CD4-positive, alpha-beta T cell treated with Interleukin-6 for 4 hours (primary cell): ENCODE measurements at places on chromosomes 5 and 9.

DNA sequence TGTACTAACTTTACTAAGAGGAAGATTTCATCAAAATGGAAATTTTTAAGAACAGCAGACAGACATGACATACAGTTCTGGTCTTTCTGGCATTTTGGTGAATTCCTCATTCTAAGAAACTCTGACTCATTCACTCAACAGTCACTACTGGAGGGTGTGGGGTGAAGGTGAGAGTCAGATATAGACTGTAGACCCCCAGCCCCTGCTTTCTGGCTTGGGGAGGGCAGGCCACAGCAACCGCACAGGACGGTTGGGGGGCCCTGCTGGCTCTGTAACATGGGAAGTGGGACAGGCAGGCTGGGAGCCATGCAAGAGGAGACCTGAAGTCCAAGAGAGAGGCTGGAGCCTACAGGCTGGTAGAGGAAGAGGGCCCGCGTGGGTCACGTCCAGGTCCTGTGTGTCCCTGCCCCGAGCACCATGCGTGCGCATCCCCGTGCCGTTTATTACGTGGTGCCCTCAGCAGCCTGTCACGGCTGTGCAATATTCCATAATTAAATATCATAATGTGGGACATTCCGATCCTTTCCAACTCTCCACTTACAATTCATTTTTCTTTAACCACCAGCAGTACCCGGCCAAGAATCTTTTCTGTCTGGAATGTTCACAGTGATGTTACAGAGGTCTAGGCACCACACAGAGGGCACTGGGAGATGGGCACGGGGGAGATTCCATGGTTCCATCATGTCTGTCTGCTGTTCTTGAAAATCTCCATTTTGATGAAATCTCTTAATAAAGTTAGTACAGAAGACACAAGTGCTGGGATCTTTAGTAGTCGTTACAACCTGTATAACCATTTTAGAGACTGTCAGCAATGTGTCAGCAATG is 75.5 kb downstream of the SEMA4D start:
- DNase-seq, result peak; percentile 41

GRCh38 chr9:109310486-109310901 is 10.4 kb downstream of the EPB41L4B start:
- DNase-seq, result no peak

- no peak for DNase-seq
Measured at GRCh38 chr5:14753947-14754346, 89.4 kb downstream of the OTULIN start.

DNA sequence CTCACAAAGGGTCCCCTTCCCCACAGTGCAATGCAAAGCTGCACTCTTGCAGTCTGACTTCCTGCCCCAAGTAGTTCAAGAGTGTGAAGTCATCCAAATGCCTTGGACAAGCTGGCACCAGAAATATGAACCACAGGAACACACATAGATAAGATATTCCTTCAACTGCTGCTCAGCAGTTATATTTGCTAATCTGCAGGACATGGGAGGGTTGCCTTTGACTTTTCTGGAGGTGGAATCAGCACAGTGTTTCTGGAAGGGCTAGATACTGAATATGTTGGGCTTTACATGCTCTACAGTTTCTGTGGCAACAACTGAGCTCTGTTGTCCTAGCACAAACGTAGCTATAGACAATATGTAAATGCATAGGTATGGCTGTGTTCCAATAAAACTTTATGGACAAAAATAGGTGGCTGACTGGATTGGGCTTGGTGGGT is 96.7 kb upstream of the PCA3 start:
- DNase-seq, result no peak

DNA sequence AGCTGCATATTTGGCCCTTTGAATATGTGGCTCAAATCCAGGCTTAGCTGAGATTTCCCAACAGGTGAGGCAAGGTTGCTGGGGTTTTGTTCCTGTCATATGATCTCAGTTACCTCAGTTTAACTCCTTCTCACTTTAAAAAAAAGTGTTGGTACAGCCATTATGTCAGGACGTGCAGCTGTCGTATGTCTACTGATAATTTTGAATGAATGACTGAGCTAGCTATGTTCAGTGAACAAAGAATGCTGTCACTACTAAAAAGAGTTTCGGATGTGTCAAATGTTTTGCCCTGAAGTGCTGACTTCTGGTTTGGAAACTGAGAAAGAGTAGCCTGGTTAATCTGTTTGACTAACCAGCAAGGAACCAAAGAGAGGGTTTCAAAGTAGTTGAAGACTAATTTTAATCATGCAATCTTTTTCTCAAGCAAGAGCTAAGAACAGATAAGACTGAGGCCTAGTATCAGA is 106.3 kb upstream of the NR3C1 start:
- no peak for DNase-seq

GRCh38 chr9:37128051-37128450 is 7.7 kb downstream of the ZCCHC7 start:
- DNase-seq, result no peak

- no peak for DNase-seq
Measured at GRCh38 chr5:38467353-38468040, 88.9 kb downstream of the LIFR start.

DNA sequence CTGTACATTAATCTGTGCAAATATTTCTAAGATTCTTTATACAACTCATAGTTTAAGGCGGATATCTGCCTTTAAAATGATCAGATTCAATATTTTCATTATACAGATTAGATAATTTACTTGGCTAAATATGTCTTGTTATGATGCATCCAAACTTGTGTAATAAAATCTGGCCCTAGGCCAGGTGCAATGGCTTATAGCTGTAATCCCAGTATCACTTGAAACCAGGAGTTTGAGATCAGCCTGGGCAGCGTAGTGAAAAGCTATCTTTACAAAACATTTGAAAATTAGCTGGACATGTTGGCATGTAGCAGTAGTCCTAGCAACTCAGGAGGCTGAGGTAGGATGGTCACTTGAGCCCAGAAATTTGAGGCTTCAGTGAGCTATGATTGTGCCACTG is 2002.2 kb upstream of the ACO1 start:
- no peak for DNase-seq

DNA sequence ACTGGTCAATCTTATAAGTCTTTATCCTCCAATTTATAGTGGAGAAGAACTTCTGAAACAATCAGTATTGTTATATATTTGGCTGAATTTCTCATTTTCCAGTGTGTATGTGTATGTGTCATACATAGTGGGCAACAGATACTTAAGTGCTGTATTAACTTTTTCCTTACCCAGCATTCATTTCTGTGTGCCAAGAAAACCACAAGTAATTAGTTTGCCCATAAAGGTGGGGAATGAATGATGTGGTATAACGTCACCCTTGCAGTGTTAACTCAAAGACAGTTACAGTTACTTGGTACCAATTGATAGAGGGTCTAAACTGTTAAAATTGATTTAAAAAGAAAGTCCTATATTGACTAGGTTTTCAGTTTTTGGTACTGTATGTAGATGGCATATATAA is 2.0 kb downstream of the OGN start:
- DNase-seq, result no peak

- DNase-seq, result no peak
Measured at GRCh38 chr5:109971968-109972367, 282.2 kb downstream of the MAN2A1 start.

DNA sequence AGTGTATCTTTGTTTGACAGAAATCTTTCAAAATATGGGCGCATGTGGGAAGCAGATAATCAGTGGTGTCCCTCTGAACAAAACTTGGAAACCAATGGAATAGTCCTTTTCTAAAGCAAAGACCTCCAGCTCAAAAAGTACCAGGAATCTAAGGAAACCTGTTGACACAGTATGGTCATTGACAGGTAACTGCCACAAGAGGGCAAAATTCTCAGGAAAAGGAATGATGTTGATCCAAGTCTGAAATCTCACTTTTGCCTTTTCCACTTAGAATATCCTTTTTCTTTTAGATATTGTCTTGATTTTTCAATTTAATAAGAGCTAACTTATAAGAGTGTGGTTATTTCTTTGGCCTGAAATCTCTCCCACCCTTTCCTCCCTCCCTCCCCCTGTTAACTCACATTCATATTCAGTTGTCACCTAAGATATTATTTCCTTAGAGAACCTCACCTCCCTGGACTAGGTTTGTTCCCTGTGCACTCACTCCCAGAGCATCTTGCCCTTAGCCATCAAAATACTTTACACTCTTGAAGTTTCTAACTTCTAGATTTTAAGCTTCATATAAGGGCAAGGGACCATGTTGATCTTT is 59.0 kb upstream of the BARX1 start:
- no peak for DNase-seq

DNA sequence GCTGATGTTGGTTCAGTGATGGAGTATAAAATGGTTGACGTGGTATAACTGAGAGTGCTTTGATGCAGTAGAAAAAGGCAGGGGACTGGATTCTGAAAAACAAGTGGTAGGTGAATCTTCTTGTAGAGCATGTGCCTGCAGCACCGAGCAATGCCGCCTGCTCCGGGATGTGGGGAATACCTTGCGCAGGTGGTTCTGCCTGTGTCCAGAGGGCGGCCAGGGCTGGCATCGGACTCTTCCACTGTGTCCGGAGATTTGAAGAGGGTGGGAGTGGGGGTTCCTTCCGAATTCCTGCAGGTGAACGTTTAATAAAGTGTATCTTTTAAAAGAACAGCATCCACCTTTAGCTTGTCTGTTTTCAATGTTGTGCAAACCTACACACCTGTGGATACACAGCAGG is 238.0 kb downstream of the FANCC start:
- no peak for DNase-seq

GRCh38 chr5:152556784-152557183 is 151.7 kb upstream of the NMUR2 start:
- DNase-seq, result no peak

DNA sequence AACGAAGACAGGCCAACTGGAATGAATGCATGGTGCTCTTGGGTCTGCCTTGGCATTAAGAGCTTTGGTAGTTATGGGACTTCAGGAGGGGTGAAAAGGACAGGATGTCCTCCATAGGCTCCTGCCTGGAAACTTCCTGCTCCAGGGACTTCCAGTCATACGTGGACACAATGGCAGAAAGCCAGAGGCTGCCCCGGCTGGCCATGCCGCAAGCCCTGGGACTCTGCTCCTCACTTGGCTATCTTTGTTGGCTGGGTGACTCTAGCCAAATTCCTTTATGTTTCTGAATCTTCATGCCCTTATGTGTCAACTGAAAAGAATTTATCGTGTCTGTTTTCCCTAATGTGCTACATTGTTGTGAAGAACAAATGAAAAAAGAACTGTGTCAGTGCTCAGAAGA is 136.9 kb downstream of the SIL1 start:
- no peak for DNase-seq

GRCh38 chr5:175862131-175863012 is 9.0 kb upstream of the CPLX2 start:
- DNase-seq, result no peak

DNA sequence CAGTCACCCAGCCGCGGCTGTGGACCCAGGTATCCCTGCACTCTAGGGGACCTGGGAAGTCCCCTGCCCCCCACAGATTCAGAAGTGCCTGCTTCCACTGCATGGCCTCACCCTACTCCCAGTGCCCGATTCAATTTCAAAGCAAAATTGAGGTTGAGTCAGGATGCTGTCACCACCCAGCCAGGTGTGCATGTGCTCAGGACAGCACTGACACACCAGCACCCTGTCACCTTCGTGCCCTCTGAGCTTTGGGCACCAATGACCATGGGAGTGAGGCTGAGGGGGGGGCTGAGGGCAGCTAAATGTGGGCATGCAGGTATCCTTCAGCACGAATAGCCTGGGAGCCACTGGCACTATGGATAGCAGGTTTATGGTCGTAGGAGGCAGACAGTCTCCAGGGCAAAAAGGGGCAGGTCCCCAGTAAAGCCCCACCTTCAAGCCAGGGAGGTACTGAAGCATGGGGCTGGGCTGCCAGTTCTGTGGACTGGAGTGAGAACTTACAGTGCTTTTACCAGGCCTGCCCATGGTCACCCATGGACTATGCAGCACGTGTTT is 1151.6 kb upstream of the CDH6 start:
- DNase-seq, result no peak

GRCh38 chr5:174386306-174386705 is 338.1 kb upstream of the MSX2 start:
- DNase-seq, result no peak

DNA sequence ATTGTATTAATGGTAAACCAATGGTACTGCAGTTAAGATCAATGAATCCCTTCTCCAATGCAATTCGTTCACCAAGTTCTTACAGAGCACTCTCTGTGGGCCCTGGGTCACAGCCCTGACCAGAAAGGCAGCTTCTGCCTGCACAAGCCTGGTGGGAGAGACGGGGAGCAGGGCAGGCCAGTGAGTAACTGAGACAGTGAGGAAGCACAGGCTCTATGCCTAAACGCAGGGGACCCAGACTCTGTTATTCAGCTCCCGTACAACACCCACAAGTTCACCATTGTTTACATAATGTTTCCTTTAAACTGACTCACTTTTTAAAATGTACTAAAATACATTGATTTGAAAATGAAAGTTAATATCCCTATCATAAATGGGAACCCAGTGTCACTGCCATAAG is 40.5 kb upstream of the CTSL start:
- peak; percentile 30 for DNase-seq

DNA sequence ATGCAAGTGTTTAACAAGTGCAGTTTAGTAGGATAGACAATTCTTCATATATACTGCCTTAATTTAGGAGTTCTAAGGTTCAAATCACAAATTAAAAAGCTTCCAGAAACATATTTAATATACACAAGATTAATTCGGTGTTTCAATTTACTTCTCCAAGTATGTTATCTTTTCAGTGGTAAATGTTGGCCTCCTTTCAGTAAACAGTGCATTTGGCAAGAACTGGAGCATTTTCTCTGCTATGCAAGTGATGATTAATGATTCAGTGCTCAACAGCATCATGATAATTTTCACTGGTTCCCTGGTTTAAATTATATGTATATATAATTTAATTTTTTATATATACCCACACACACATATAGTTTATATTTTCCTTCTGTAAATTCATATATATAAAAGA is 541.7 kb downstream of the EFNA5 start:
- DNase-seq, result no peak

- no peak for DNase-seq
Measured at GRCh38 chr5:160450164-160450932, 28.7 kb downstream of the PTTG1 start.

GRCh38 chr9:117722108-117722761 is 18.0 kb downstream of the TLR4 start:
- no peak for DNase-seq

- DNase-seq, result no peak
Measured at GRCh38 chr5:59301727-59302126, 591.8 kb downstream of the PDE4D start.

DNA sequence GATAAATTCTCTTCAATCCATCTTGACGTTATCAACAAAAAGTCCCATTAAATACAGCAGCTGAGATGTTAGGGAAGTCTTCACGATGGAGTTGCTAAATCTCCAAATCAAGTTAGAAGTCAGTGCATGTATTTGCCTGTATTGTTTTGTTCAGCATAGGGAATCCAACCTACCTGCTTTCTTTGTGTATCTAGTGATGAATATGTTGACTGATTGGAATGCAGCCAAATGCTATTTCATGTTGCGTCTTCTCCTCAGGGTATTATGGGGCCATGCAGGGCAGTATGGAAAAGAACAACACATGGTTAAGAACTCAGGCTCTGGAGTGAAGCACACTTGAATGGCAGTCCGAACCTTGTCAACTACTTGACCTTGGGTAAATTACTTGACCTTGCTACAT is 529.5 kb upstream of the ZNF462 start:
- DNase-seq, result no peak

- DNase-seq, result no peak
Measured at GRCh38 chr5:150751096-150751891, 7.5 kb downstream of the DCTN4 start.
